Activated naive CD8-positive, alpha-beta T cell treated with anti-CD3 and anti-CD28 coated beads for 36 hours (primary cell): ENCODE measurements at places on chromosomes 4 and X. TPM values are rescaled to one million over a fixed set of nuclear protein-coding genes. Genes with fewer than 3 reads are reported as not detected.

- DNase-seq = no peak
Measured at GRCh38 chr4:90128961-90129495, 1.8 kb downstream of the CCSER1 start.

GRCh38 chr4:98466868-98467599, 191.4 kb downstream of the TSPAN5 start:
- DNase-seq = no peak

- no peak for DNase-seq
Measured at GRCh38 chr4:107050525-107051135, 14.5 kb upstream of the DKK2 start.

GRCh38 chrX:23118890-23119527, 119.2 kb downstream of the DDX53 start:
- DNase-seq = no peak

- DNase-seq = no peak
Measured at GRCh38 chrX:22481436-22481835, 208.7 kb downstream of the CBLL2 start.

GRCh38 chrX:11629593-11630211, 36.0 kb downstream of the ARHGAP6 start:
- no peak for DNase-seq

Gene MAGIX
- 0.88 TPM for total RNA-seq
